Lung (tissue), 17 donors: ENCODE measurements at places on chromosomes 13 and 19.

GRCh38 chr19:42303101-42303464, 659 bp upstream of the PAFAH1B3 start:
- no peak for DNase-seq

DNA sequence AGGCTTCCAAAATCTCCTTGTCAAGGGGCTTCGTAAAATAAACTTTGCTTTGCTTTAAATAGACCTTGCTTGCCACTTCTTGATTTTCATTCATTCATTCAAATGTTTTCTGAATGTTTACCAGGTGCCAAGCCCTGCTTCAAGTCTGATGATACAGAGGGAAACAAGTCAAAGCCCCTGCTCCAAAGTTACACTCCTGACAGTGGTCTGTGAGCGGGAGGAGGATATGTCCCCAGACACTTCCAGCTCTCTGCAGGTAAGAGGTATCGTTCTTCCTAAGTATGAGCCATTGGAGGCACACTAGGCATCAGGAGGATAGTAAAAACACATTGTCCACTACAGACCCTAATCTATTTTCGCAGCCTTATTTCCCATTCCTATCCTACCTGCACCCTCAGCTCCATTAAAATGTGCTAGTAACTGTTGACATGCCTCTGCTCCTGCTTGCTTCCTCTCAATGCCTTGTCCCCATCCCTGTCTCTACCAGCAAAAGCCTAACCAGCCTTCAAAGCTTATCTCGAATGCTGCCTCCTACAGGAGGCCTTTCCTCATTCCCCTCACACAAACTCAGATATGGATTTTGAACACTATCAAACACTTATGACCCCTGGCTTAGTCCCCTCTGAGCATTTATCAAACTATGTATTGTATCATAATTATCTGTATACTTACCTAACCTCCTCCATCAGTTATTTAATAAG, 6.2 kb upstream of the WBP4 start:
- no peak for DNase-seq

- DNase-seq: no peak
Observed at GRCh38 chr13:22325761-22326160, 654.9 kb downstream of the FGF9 start.

GRCh38 chr19:15897738-15898276, at the start of gene CYP4F2:
Gene CYP4F2, minus strand, starts transcription at chr19:15898074. Its CDS starts 463 bp downstream, at chr19:15897611.
- DNase-seq: no peak

- DNase-seq: no peak
Observed at GRCh38 chr19:54335979-54336892, 2.7 kb downstream of the LILRA4 start.

GRCh38 chr19:32626969-32627368, 46.0 kb downstream of the PDCD5 start:
- no peak for DNase-seq

GRCh38 chr19:37813340-37813739, 34.0 kb upstream of the ZNF573 start:
- DNase-seq: no peak

DNA sequence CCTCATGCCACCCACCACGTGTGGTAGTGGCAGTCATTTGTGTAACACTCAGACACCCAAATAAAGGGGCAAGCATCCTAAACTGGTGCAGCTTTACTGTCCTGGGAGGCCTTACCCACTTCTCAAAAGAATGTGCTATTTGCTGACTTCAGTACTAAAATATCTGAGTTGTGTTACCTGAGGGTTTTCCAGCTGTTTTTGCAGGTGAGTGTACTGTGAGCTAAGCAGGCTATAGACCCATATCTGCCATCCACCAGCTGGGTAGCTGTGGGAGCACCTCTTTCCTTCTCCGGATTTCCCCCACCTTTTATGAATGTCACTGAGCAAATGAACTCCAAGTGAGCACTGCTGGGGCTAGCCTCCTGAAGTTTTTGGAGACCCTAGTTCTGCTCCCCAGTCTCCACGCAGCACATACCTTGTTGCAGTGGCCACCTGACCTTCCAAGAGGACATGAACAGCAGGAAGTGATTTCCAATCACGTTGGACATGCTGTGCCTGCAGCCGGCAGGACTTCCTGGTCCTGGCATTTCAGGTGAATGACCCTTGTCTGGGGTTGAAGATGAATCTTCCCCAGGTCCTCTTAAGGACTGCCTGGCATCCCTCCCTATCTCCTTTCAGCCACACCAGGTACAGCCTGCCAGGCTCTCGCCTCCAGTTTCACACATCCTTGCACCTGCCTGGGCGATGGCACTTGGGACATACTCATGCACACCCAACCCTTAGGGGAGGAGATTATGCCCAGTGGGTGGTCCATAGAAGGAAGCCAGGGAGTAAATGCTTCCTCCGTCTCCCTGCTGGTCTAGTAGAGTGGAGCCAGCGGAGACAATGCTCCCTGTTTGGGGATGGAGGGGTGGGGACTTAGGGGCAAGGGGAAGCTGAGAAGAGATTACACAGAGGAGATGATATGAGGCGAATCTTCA, 109.5 kb upstream of the SPATA13 start:
- no peak for DNase-seq

GRCh38 chr13:83450591-83450990, 431.7 kb downstream of the SLITRK1 start:
- DNase-seq: no peak

- no peak for DNase-seq
Observed at GRCh38 chr13:23752111-23753001, 136.8 kb downstream of the MIPEP start.

DNA sequence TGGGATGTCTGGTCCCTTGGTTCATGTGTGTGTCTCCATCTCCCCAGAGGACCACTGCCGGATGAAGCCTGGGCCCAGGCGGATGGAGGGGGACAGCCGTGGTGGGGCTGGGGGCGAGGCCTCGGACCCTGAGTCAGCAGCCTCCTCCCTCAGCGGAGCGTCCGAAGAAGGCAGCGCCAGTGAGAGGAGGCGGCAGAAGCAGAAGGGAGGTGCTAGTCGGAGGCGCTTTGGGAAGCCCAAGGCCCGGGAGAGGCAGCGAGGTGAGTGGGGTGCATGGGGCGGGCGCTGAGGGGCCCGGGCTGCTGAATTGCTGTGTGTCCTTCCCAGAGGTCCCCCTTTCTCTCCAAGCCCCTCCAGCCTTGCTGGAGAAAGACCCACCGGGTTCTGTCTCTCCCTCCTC, 3.2 kb downstream of the CCDC106 start:
- DNase-seq: no peak

DNA sequence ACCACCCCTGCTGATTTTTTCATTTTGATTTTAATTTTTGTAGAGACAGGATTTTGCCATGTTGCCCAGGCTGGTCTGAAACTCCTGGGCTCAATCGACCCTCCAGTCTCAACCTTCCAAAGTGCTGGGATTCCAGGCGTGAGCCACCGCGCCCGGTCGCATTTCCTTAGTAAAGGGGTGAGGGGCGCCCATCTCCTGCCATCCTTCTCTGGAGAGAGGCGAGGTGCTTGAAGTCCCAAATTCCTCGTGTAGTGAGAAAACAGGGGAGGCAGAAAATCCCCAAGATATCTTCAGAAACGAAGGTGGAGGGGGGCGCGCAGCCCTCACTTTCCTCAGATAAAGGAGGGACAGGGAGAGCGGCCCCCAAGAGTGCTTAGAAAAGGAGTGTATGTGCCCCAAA, 21.0 kb upstream of the GATAD2A start:
- no peak for DNase-seq

DNA sequence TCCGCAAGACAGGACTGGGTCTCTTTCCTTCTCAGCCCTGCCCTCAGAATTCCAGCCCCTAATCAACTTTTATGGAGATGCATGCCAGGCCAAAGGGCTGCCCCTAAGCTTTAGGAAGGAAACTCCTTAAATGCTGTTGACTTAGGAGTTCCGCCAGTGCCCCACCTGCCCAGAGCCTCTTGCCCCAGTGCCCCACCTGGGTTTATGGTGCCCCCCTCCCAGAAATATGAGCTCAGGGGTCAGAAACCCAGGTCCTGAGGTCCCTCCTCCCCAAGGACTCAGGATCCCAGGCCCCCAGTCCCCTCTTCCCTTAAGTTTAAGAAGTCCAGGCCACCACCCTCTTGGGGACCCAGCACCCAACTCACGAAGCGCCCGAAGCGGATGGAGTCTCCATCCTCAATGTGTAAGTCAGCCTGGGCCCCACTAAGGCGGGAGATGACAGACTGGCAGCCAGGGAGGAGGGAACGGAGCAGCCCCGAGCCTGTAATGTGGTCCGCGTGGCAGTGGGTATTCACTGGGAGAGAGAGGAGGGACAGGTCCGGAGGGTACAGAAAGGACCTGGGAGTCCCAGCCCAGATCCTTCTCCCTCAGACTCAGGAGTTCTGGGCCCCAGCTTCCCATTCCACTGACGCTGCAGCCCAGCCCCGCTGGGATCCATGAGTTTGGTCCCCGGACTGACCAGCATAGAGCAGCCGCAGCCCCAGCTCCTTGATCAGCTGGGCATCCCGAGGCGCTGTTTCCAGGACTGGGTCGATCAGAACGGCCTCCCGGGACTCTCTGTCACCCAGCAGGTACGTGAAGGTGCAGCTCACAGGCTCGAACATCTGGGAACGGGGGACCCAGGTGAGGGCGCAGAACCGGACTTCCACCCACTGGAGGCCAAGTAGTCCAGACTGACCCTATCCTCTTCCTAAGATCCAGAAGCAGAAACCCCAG, 897 bp downstream of the ETHE1 start:
- no peak for DNase-seq

GRCh38 chr13:94617389-94618000, 15.8 kb downstream of the GPR180 start:
- DNase-seq: peak; percentile 55
